ENCODE measurements at places on chromosomes 13 and 19. TPM values are rescaled to one million over a fixed set of nuclear protein-coding genes. Genes with fewer than 3 reads are reported as not detected.

The CHAMP1 gene
- total RNA-seq, result 34.7 TPM

The LYPD3 gene
- total RNA-seq, result 0.27 TPM

DNA sequence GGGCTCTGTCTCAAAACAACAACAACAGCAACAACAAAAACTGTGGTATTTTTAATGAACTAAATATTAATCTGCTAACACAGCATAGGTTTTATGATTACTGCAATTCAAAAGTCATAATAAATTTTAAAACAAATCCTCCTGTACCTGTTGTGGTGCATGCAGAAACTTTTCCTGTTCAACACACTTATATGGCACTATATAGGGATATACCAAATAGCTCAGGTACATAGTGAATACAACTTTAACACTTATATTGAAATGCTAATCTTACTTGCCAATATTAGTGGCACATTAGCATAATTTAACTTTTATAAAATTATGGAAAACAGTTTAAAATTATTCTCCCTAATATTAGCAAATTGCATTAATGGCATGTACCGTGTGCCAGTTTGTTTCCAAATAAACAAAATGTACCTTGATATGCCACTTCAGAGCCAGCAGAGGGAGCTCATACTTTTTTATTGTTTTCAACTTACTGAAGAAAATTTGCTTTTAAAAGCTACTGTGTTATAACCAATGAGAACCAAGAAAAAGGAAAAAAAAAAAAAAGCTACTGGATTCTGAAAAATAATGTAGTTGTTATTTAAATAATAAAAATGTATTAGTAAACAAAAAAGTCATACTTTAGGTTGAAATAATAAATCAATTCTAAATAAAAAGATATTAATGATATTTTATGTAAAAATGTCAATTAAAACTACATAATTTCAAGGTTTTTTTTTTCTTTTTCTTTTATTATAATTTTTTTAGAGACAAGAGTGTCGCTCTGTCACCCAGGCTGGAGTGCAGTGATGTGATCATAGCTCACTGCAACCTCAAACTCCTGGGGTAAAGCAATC is 18.0 kb upstream of the RBM26 start:
- no peak overlapping the region for H3K27ac ChIP-seq
- H3K4me1 ChIP-seq, result no peaks in the 10 kb centered on the region
- DNase-seq, result peak; percentile 50
- H3K4me3 ChIP-seq, result no peak overlapping the region
- peaks cover 3% of the 10 kb centered on the region for H3K36me3 ChIP-seq

GRCh38 chr19:29079356-29080032 is 133.5 kb downstream of the UQCRFS1 start:
- H3K4me3 ChIP-seq, result no peak overlapping the region
- DNase-seq, result no peak
- no peaks in the 10 kb centered on the region for H3K4me1 ChIP-seq
- H3K36me3 ChIP-seq, result no peaks in the 10 kb centered on the region
- H3K27me3 ChIP-seq, result no peaks in the 10 kb centered on the region
- H3K27ac ChIP-seq, result no peak overlapping the region

GRCh38 chr13:45162194-45162593 is 38.7 kb downstream of the KCTD4 start:
- no peak for DNase-seq
- no peaks in the 10 kb centered on the region for H3K27me3 ChIP-seq
- H3K27ac ChIP-seq, result no peak overlapping the region
- peaks cover 8% of the 10 kb centered on the region for H3K36me3 ChIP-seq
- H3K4me3 ChIP-seq, result no peak overlapping the region
- H3K4me1 ChIP-seq, result no peaks in the 10 kb centered on the region
